Right renal cortex interstitium (tissue), 3 donors: ENCODE measurements at places on chromosomes 4 and X.

DNA sequence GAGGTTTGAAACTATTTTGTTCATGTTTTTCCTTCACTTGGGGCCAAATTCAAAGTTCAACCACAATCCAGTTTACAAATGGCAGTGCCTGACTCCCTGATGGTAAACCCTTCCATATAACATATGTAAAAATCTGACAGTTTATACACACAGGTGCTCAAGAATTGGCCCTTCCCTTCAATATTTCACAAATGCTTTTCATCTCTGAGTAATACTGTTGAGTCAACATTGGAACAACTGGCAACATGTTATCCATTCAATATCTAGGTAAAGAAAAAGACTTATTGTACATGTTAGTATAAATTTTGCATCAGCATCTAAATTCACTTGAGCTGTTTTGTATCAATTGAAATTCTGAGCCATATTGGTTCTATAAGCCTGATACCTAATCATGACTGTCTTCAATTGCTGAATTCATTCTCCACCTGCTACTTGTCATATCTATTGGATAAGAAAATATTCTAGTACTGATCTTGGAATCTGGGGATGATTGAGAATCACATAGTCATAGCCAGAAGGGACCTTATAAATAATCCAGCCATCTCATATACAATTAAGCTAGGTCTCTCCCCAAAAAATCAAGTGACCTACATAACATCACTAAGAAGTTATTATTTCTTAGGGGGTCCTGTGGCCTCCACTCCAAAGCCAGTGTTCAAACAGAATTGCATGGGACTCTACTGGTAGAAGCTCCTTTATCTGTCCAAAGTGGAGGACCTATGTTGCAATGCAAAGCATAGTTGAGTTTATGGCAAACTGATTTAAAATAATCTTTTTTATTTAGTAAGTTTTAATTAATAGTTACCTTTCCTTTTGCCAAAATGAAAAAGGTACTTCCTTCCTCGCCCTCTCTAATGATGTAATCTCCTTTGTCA is 61.9 kb downstream of the PRKG2 start:
- DNase-seq, result no peak

DNA sequence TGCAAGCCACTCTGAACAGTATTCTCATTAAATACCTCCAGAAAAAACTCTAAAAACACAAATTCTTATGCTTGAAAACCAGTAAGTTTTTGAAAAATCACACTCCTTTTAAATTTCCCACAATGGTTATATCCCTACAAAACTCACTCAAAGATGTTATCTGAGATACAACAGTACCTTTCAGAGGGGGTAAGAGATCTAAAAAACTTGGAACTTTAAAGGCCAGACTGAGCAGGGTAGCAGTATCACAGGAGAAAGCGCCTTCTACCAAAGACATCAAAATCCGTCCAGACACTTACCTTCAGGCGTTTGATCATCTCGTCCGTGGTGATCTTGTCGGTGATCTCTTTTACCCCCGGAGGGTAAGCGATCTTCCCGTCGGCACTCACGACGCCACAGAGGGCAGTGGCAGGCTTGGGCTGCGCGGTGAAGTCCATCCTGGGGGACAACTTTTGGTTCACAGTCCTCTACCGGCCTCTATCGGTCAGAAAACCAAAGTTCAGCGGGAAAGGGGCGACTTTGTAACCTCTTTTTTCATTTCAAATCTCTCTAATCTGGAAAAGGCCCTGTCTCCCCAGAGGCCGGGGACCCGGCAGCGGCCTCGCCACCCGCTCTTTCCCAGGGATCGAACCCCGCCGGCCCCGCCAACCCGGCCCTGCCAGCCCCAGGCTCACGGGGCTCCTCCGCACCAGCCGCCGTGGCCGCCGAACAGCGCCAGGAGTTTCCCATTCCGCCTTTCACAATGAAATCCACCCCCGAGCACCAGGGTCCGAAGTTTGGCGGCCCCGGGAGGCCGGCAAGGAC is 1.4 kb downstream of the PDS5A start:
- peak; percentile 81 for DNase-seq

GRCh38 chrX:119503484-119503861 is 35.2 kb downstream of the SLC25A5 start:
- DNase-seq, result no peak

- no peak for DNase-seq
These were observed 424.3 kb downstream of the ARAP2 start for GRCh38 chr4:35820003-35820402.

GRCh38 chr4:478373-478772 is 20.6 kb downstream of the ZNF721 start:
- DNase-seq, result no peak

DNA sequence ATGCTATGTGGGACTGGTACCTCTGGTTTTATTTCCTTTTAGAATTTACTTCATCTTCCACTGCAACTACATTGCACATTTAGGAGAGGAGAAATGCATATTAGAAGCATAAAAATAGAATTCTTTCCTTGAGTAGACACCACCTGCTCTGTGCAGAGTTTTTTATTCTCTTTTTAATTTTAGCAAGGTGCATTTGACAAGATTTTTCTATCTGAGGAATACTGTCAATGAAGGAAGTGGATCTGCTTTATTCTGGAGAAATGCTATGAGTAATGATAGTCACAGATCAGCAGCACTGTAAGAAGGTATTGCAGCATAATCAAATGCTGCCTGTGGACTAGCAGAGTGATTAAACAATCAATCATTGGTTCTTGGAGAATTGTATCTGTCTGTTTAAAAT is 1038.3 kb downstream of the RAPGEF2 start:
- DNase-seq, result no peak

DNA sequence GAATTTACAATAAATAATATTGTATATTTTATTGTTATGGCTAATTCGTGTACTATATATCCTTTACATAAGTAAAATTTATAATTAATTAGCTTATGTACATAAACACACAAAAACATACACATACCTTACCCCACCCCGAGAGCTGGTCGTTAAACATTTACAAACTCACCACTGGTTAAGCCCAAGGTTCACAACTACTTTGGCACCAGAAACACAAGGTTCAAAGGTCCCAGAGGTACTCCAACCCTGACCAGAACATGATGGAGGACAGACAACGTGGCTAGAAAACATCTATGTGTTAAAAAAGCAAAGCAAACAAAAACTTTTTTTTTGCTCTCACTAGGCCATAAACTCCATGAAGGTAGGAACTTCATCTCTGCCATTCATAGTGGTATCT is 37.7 kb downstream of the SLC25A5 start:
- no peak for DNase-seq

GRCh38 chr4:143335979-143336780 is 496 bp upstream of the GAB1 start:
- DNase-seq, result peak; percentile 87

- no peak for DNase-seq
These were observed 14.3 kb upstream of the GABRE start for GRCh38 chrX:151988706-151989299.

DNA sequence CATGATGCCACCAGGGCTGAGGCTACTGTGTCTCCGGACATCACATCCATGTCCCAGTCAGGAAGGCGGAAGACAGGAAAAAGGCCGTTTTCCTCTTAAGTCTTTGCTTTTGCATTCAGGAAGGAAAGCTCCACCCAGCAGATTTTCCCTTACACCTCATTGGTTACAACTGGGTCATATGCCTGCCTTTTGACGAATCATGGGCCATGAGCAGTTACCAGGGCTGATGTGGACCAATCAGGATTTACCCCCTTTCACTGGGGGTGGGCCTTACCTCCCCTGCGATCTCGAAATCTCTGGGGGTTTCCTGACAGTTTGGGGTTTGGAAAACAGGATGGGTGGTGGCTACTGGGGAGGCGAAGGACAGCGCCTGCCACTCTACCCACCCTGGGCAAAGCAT is 52.5 kb upstream of the GRPEL1 start:
- DNase-seq, result no peak

GRCh38 chrX:30620980-30621618 is 32.1 kb upstream of the GK start:
- DNase-seq, result no peak

DNA sequence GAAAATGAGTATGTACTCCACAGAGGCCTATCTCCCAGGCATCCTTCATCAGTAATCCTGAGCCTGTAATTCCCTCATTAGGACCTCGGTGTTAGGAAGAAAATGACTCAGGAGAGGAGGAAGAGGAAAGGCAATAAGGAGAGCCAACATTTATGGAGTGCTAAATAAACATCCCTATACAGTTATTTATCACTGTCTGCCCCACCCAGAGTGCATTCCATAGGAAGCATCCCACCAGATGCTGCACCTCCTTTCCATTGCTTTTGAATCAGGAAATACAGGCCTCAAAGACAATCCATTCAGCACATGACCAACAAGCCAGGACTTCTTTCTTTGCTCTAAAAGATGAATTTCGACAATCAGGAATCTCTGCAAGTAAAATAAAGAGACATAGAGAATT is 47.6 kb downstream of the USP38 start:
- no peak for DNase-seq

GRCh38 chr4:144450526-144450925 is 195.4 kb upstream of the HHIP start:
- no peak for DNase-seq
